Bronchial epithelial cell (primary cell): ENCODE measurements at places on chromosomes 4 and X. TPM values are rescaled to one million over a fixed set of nuclear protein-coding genes. Genes with fewer than 3 reads are reported as not detected.

The ABCB7 gene
- total RNA-seq, result 13.4 and 17.4 TPM in 2 replicates

The SYP gene
- total RNA-seq, result under 0.01 TPM in 2 replicates

DNA sequence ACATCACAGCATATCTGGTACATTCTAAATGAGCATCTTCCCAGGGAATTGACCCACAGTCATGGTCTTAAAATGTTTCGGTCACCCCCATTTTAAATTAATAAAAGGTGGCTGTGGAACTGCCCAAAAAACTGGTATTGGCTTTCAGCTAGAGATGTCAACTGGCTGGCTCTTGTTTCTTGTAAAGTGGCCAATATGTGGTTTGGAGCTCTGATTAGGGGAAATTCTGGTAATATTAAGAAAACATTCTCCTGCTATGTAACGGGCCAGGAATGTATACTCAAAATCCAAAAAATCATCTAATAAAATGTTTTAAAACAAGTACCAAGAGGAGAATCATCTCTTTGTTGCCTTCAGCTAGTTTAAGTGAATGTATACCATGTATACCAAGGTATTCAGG is 62.0 kb upstream of the VCX2 start:
- no peak for DNase-seq

GRCh38 chr4:1784789-1785591 is 8.1 kb upstream of the FGFR3 start:
- DNase-seq, result no peak

DNA sequence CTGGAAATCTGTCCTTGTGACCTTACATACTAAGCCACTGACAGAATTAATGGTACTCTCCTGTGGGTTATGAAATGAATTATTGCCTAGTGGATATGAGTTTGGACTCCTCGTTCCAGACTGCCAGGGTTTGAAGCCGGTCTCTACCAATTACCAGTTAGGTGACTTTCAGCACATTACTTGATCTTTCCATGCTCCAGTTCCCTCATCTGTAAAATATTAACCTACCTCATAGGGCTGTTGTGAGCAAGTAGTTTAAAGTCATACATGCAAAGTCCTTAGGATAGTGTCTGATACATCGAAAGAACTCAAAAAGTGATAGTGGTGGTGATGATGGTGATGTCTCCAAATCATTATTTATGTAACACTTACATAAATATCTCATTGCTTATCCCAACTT is 373.5 kb upstream of the ARX start:
- no peak for DNase-seq
